GM19239 (cell line): ENCODE measurements at places on chromosomes 12 and 14.

DNA sequence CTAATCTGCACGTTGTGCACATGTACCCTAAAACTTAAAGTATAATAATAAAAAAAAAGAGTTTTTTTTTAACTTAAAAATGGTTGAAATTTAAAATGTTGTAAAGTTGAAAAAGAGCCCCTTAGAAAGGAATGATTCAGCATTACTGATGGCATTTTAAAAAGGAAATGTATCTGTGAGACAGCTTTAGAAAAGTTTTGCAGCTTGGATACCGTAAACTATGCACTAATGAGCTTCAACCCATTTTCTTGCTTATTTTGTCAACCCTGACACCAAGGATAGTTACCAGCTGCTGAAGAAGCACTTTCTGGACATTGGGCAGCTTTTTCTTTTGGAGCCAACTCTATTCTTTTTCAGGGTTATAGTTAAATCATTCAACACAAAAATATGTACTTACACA is 4.3 kb downstream of the BICD1 start:
- no peak for DNase-seq

- no peak for DNase-seq
These were observed 1.6 kb downstream of the VDR start for GRCh38 chr12:47903151-47903611.

DNA sequence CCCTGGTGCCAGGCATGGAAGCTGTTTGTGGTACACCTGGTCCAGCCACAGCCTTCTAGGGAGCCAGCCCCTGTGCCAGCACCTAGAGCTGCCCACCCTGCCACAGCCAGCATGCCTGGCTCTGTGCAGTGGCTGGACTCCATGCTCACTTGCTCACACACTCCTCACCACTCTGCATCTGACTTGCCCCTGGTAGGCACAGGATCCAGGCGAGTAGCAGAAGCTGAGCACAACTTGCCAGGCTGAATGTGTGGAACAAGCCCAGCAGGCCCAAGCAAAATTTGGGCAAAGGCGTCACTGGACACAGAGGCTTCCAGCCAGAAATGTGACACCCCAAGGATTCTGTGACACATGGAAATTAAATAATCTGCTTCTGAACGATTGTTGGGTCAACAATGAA is 106.7 kb downstream of the MYF5 start:
- DNase-seq, result no peak

- peak; percentile 70 for DNase-seq
These were observed at the start of gene CLMN for GRCh38 chr14:95319312-95320077. Gene CLMN, minus strand, starts transcription at chr14:95319908. Its CDS starts 116 bp downstream, at chr14:95319792.

DNA sequence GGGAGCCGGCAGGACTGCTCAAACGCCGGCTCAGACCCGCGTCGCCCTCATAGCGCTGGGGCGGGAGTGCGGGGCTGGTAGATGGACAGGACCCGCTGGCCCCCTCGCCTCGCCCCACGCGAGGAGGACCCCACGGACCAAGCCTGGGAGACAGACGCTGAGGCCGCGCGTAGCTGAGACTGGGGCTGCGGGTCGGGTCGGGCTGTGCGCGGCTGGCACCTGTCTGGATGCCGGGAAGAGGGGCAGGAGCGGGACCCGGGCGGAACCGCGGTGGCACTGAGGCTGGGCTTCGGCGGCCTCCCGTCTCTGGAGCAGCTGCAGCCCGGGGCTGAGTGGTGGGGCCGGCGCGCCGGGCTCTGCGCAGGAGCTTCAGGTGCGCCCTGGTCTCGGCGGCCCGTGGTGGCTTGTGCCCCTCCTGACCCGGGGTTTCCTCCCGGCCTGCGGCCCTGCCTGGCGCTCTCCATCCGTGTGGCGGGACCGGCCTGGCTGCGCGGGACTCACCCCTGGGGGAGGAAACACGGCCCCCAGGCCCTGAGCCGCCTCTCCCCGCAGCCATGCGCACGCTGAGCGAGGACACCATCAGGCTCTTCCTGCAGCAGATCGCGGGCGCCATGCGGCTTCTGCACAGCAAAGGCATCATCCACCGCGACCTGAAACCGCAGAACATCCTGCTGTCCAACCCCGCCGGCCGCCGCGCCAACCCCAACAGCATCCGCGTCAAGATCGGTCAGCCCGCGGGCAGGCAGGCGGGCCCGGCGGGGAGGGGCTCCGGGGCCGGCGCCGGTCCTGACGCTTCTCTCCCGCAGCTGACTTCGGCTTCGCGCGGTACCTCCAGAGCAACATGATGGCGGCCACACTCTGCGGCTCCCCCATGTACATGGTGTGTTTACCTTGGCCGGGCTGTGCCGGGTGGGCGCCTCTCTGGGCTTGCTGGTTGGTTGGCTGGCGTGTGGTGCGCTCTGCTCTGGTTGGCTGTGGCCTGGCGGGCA is 14.0 kb downstream of the ULK1 start:
- DNase-seq, result no peak

DNA sequence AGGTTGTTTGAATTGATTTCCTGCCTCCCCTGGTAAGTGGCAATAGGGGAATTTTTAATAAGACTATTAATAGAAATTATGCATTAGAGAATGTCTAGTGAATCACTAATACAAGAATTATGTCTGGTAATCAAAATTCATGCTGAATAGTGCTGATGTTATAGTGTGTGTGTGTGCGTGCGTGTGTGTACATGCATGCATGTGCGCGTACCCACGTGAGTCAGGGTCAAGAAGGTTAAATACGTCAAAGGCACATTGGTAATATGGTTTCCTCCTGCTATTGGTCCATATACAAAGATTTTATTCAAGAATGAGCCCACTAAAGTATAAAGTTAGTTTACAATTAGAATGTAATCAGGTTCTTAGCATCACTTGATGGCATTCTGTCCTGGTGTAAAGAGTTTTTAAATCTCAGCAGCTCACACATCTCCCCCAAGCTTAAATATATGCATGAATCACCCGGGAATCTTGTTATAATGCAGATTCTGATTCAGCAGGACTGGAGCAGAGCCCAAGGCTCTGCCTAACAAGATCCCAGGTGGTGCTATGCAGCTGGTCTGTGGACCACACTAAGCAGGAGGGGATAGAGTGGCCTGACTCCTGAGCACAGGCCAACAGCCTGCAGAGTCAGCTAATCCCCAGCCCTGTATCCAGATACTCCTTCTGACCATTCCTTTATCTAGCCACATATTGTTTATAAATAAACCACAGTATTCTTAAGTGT is 43.9 kb downstream of the TTC9 start:
- DNase-seq, result no peak

DNA sequence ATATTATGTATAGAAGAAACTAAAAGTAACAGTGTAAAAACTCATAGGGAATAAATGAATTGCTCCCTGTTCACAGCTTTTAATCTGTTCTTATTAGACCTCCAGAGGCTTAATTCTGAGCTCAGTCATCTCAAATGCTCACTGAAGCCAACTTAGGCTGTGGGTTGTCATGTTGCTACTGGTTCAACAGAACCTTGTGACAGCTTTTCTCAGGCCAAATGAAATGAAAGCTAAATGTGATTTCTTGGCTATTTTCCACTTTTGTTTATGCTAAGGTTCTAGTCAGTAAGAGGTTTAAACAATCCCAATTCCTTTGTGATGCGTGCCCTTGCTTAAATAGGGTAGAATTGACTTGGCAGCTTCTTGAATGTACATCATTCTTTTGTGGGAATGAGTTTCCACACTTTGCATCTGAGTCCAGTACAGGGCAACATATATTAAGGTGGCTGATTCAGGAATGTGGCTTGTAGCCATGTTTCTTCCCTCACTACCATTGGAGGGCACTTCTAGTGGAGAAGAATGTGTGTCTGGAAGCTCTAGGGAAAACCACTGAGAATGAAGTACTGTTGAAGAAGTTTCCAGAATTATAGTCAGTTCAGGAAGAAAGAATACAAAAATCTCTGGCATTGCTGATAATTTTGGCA is 156.4 kb downstream of the NEDD1 start:
- DNase-seq, result no peak
